Spinal cord (tissue), 10 donors: ENCODE measurements at places on chromosomes 3 and 15. TPM values are rescaled to one million over a fixed set of nuclear protein-coding genes. Genes with fewer than 3 reads are reported as not detected.

STAB1 gene
- 79.7 TPM for total RNA-seq

ZBTB11 gene
- 24.2 TPM for total RNA-seq

HACD3 gene
- total RNA-seq = 167 TPM

SSUH2 gene
- 0.79 TPM for total RNA-seq

LCMT2 gene
- 16.4 TPM for total RNA-seq

AADACL2 gene
- not detected for total RNA-seq

NAALADL2 gene
- total RNA-seq = 24.4 TPM

BFSP2 gene
- total RNA-seq = not detected

ZNF80 gene
- total RNA-seq = 0.06 TPM

GOLGA8R gene
- total RNA-seq = 5.5 TPM

SAXO2 gene
- 5.9 TPM for total RNA-seq

DNAH12 gene
- total RNA-seq = 2.8 TPM

NR2E3 gene
- total RNA-seq = 0.30 TPM

ISLR2 gene
- 7.1 TPM for total RNA-seq

UBA3 gene
- total RNA-seq = 63.4 TPM

GANC gene
- 23.1 TPM for total RNA-seq

CADPS gene
- total RNA-seq = 251 TPM

ATP8B4 gene
- 37.1 TPM for total RNA-seq

PLOD2 gene
- 71.7 TPM for total RNA-seq

AMT gene
- 16.4 TPM for total RNA-seq

PRR20G gene
- total RNA-seq = not detected

CASR gene
- 0.11 TPM for total RNA-seq

LARP6 gene
- total RNA-seq = 32.6 TPM

TMEM115 gene
- 49.6 TPM for total RNA-seq

TLR9 gene
- 0.11 TPM for total RNA-seq

GRK7 gene
- 0.20 TPM for total RNA-seq

P3H2 gene
- 5.4 TPM for total RNA-seq
